ENCODE measurements at places on chromosomes 16 and 17.
A peak's percentile ranks its signal among the peaks of the same experiment; 100 is the strongest.

DNA sequence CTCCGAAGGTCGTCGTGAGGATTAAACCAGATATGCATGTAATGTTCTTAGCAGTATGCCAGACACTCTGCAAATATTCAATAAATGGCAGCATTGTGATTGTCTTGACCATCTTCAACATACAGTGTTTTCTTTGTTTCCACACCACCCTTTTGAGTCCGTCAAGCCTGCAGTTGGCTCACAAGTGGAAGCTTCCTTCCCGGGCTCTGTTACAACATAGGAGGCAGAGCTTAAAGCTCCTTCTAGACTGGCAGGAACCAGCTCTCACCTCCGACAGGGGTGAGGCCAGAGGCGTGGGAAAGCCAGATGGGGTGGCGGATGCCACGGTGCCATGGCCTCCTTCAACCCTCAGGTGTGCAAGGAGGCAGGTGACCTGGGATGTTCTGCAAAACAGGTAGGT lies 138.3 kb downstream of the FOXL1 start:
- DNase-seq: no peak

GRCh38 chr16:57470711-57471110 lies 8.2 kb downstream of the POLR2C start:
- no peak for DNase-seq

- no peak for DNase-seq
Observed at GRCh38 chr17:81240761-81241160, 1.6 kb downstream of the NDUFAF8 start.

GRCh38 chr16:17926461-17926860 lies 410.1 kb downstream of the NPIPA8 start:
- DNase-seq: no peak

GRCh38 chr17:81386646-81387099 lies 8.6 kb upstream of the BAHCC1 start:
- DNase-seq: no peak

DNA sequence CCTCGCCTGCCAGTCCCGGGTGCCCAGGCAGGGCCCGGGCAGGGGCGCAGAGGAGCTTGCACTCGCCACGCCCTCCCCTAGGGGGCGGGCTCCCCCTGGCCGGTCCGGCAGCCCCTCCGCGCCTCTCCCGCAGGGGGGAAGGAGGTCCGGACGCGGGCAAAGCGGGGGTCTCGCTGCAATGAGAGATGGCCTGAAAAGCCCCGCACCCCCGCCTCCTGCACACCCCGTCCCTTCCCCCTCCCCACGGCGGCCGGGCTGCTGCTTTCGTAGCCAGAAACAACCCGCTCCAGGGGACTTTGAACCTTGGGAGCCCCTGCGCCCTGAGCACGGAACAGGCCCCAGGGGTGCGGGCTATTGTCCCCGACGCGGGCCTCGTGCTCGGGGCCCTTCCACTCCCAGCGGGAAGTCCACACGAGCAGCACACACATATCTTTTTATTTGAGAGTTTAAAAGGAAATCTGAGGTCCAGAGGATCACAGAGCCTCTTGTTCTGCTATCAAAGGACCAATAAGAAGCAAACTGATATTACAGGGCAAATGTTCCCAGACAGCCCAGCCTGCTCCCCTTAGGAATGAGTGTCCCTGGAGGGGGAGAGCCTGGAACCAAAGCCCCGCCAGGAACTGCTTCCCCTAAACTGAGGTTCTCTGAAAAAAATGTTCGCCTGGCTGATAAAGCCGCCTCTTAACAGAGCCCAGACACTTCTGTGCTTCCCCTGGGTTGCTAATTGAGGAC lies 5.8 kb upstream of the CBX4 start:
- peak; percentile 19 for DNase-seq

DNA sequence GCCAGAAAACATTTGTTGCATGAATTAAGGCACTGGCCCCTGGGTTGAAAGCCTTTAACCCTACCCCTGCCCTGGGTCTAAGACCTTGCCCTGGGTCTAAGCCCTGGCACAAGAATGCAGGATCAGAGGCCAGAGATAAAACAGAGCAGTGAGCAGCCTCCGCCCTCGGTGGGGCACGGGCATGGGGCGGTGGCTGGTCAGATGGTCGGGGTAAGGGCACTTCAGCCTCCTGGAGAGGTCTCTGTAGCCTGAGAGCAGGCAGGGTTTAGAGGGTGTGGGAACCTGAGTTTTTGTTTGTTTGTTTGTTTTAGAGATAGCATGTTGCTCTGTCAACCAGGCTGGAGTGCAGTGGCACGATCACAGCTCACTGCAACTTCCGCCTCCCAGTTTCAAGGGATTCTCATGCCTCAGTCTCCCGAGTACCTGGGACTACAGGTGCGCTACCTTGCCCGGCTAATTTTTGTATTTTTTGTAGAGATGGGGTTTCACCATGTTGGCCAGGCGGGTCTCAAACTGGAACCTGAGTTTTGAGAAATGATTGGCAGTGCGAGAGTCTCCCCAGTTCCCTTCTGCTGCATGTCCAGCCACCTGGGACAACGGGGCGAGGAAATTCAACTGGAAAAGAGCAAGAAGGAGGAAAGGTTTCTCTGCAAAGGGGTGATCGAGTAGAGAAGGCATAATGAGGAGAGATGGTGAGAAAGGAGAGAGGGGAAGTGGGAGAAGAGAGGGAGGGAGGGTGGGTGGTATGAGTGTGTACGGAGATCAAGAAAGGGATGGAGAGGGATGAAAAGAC lies 27.7 kb downstream of the TNS4 start:
- no peak for DNase-seq

DNA sequence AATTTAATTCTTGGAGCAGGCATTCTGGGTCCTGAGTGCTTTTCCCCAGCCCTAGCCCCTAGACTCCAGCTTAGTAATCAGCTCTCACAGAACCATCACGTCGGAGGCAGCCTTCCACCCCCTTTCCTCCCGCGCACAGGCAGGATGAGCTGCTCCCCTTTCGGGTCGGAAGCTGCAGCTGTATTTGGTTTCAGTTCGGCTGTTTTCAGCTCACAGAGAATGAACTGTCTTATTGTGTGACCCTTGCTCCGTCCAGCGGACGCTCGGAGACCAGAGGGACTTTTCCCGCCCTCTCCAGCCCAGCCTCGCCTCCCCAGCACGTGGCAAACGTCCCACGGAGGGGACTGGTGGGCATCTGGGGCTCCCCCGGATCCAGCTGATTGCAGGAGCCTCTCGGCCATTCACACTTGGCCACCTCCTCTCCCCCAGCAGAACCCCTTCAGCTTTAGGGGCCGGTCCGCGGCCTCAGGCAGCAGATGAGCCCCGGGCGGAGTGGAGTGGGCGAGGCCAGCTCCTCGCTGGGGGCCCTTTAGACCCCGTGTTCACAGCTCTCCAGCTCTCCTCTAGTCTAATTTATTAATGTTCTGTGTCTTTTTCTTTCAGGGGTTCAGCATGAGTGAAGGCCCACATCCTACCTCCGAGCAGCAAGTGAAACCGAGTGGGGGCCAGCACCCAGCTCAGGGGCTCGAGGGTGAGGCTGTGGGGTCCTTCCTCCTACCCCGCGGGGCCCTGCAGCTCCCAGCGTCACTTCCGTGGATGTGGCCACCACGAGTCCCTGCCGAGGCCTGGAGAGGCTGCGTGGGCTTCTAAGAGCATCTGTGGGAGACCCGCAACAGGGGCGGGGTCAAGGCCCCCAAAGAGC lies 863 bp upstream of the UTS2R start:
- no peak for DNase-seq

DNA sequence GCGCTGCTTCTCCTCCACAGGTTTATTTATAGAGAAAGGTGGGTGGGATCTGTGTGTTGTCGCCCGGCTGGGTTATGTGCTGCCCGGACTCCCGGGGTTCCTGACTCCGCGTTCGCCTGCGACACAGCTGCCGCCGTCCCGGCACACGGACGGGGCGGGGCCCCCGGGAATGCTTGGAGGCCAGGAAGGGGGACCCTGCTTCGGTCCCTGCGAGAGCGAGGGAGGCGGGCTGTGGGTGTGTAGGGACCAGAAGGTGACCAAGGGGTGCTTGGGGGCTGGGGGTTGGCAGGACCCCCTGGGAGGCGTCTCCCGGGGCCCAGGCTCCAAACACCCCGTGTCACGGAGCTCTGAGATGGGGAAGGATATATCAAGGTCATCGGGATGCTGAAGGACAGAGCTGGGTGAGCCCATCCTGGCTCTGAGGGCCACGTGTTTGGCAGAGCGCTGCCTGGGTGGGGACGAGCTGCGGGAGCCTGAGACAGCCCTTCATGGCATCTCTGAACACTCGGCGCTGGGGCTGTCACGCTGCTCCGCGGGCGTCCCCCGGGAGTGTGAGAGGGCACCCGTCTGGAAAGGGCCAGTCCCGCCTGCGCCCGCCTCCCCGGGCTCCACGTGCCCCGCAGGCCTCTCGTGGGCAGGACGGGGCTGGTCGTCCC lies 4.2 kb downstream of the CACNA1H start:
- DNase-seq: no peak

GRCh38 chr16:85055493-85056210 lies 28.1 kb downstream of the KIAA0513 start:
- DNase-seq: no peak

DNA sequence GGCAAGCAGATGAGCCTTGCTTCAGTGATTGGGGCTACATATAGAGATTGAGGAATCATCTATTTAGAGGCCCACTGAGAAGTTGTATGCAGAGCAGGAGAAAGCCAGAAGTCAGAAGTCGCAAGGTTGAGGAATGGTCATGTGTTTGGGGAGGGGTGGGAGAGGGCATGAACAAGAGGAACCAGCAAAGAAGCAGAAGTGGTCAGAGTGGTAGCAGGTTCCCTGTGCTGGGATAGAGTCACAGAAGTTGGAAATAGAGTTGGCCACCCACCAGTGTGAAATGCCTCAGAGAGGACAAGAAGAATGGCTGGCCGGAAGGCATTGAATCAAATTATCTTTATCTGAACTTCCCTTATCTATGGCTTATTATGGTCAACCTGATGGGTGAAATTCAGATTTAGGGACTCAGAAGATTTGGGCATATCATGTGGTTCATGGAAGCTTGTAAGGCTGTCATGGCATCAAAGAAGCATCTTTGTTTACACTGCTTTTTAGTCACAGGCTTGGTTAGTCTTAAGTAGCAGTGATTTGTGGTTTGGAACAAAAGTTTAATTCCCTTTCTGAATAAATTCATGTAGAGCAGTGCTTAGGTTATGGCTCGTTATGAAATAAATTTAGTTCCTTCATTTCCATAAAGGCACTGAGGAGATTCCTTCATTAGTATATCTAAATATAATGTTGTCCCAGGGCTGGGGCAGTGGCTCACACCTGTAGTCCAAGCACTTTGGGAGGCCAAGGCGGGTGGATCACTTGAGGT lies 19.7 kb downstream of the MAP3K3 start:
- no peak for DNase-seq
